ENCODE measurements at places on chromosomes 1 and 21.

GRCh38 chr1:230322421-230322756, 103.7 kb downstream of the PGBD5 start:
- no peak overlapping the region for H3K27ac ChIP-seq
- no peak overlapping the region for H3K4me3 ChIP-seq
- no peaks in the 10 kb centered on the region for H3K27me3 ChIP-seq
- H3K4me1 ChIP-seq, result no peaks in the 10 kb centered on the region

- H3K27me3 ChIP-seq, result no peaks in the 10 kb centered on the region
- no peak for DNase-seq
- H3K4me1 ChIP-seq, result peaks cover 23% of the 10 kb centered on the region
- H3K27ac ChIP-seq, result no peak overlapping the region
Observed at GRCh38 chr21:45839274-45839673, 142.3 kb upstream of the COL6A1 start.

- H3K4me1 ChIP-seq, result peaks cover 19% of the 10 kb centered on the region
- H3K36me3 ChIP-seq, result peaks cover 11% of the 10 kb centered on the region
- no peaks in the 10 kb centered on the region for H3K27me3 ChIP-seq
- no peak overlapping the region for H3K4me3 ChIP-seq
Observed at GRCh38 chr21:31143036-31143435, 104.8 kb upstream of the KRTAP19-8 start.

DNA sequence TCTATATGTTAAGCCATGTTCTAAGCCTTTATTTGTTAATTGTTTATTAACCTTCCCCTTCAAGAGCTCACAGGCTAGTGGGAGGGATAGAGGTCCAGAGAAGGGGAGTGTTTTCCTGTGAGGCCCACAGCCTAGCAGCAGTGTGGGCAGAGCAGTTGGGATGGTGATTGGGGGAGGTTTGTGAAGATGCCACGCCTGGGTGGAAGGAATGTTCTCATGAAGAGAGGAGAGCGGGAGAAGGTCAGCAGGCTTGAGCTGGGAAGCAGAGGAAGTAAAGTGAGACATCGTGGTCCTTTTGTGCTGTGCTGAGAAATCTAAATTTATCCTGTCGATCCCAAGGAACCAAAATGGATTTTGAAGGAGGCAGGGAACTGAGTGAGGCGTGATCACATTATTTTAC, 42.6 kb downstream of the TRAPPC10 start:
- no peak overlapping the region for H3K4me3 ChIP-seq
- peak overlapping the region; percentile 41 for H3K27ac ChIP-seq

- no peak for DNase-seq
- H3K4me1 ChIP-seq, result no peaks in the 10 kb centered on the region
Observed at GRCh38 chr1:63877021-63877767, 103.4 kb downstream of the ROR1 start.

GRCh38 chr21:33541105-33541711, 709 bp downstream of the GART start:
- H3K27me3 ChIP-seq, result no peaks in the 10 kb centered on the region
- DNase-seq, result no peak
- H3K36me3 ChIP-seq, result peaks cover 7% of the 10 kb centered on the region
- peak overlapping the region; percentile 98 for H3K4me3 ChIP-seq
- peak overlapping the region; percentile 100 for H3K27ac ChIP-seq
- H3K4me1 ChIP-seq, result peaks cover 7% of the 10 kb centered on the region

DNA sequence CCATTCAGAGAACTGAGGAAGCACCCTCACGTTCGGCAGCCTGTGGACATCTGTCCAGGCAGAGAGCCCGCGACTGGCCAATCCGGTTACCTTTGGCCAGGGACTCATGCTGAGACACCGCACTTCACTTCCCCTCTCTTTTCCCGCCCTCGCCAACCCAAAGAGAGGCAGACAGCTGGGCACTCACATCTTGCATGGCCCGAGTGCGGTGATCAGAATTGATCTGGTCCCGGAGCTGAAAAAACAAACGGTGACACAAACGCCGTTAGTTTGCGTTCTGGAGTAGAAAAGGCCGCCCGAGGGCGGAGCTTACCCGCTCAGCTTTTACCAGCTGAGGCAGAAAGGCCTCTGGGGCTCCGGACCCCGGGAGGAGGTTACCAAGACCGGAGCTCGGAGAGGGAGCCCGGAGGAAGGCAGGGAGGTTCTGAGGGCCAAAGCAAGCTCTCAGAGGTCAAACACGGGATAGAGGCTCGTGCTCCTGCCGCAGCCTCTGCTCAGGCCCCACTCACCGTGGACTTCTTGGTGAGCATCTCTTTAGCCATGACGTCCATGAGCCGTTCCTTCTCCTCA, 376 bp downstream of the SF3A3 start:
- no peak for DNase-seq
- peaks cover 13% of the 10 kb centered on the region for H3K4me1 ChIP-seq

GRCh38 chr1:91537281-91537986, 36.8 kb downstream of the CDC7 start:
- H3K4me1 ChIP-seq, result no peaks in the 10 kb centered on the region
- H3K27ac ChIP-seq, result no peak overlapping the region
- no peaks in the 10 kb centered on the region for H3K36me3 ChIP-seq
- no peak for DNase-seq
- no peaks in the 10 kb centered on the region for H3K27me3 ChIP-seq
- no peak overlapping the region for H3K4me3 ChIP-seq

GRCh38 chr1:155012026-155012546, 9.5 kb downstream of the ZBTB7B start:
- H3K4me3 ChIP-seq, result no peak overlapping the region
- H3K4me1 ChIP-seq, result peaks cover 50% of the 10 kb centered on the region
- peaks cover 41% of the 10 kb centered on the region for H3K36me3 ChIP-seq
- H3K27me3 ChIP-seq, result no peaks in the 10 kb centered on the region

GRCh38 chr1:109214695-109215623, 1.2 kb downstream of the SARS1 start:
- H3K27me3 ChIP-seq, result no peaks in the 10 kb centered on the region
- no peak for DNase-seq
- peak overlapping the region; percentile 84 for H3K4me3 ChIP-seq

DNA sequence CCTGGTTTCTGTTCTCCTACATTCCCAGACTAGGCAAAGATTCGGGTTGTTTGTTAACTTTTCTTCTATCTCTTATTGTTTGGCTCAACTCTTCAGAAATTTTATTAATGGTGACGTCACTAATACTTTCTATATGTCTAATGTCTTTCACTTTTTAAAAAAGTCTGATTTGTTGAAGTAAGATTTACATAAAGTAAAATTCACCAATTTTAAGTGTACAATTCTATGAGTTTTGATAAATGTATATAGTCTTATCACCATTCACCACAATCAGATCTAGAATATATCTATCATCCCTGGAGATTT, 27.8 kb downstream of the EXTL2 start:
- no peaks in the 10 kb centered on the region for H3K36me3 ChIP-seq
- no peak overlapping the region for H3K27ac ChIP-seq
- DNase-seq, result no peak
- H3K4me3 ChIP-seq, result no peak overlapping the region

DNA sequence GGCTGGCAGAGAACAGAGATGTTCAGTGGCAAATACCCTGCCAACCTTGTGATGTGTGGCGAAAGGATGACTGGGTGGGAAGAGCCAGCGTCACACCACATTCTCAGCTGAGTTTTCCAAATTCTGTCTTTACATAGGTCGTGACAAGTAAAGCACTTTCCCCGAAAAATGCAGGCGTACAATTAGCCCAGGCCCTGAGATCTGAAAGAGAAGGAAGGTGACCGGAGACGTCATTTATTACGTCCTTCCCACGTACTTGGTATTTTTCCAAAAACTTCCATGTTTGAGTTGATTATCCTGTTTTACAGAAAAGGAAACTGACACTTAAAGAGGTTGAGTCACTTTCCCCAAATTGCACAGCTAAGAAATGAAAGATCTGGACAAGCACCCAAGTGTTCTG, 413.3 kb downstream of the PRDM2 start:
- no peaks in the 10 kb centered on the region for H3K27me3 ChIP-seq
- no peak for DNase-seq
- no peak overlapping the region for H3K4me3 ChIP-seq

DNA sequence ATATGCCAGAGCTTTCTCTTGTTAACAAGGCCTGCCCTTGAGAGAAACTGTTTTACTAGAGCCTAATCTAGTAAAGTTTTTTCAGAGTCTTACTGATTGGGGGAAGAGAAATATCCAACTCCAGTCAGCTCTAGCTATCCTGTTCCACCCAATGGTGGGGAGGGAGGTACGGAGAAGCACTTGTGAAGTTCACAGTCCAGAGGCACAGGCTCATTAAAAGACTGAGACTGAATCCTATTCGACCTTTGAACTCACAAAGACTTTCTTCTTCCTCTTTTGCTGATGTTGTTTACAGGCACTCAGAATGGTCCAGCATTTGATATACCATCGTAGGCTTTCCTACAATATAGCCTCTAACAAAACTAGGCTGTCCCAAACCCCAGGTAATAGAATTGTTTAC, 15.5 kb upstream of the SFT2D2 start:
- H3K36me3 ChIP-seq, result no peaks in the 10 kb centered on the region
- no peaks in the 10 kb centered on the region for H3K4me1 ChIP-seq
- H3K27ac ChIP-seq, result no peak overlapping the region
- H3K4me3 ChIP-seq, result no peak overlapping the region

DNA sequence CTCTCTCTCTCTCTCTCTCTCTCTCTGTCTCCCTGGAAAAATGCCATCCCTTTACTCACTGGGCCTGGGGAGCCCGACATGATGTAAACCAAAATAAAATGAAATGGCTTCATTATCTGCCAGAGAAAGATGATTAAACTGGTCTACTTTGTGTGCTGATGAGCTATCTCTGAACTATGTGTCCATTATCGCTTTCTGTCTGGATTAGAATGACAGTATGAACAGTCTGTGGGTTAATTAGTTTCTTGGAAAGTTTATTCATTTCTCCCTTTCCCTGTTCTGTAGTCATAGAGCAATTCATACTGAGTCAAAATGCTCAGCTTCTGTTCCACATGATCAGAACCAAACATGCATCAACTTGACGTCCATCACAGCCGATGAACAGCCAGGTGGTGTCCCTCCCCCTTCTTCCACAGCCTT, 72.4 kb upstream of the KCND3 start:
- no peak for DNase-seq
- no peak overlapping the region for H3K4me3 ChIP-seq
- peaks cover 7% of the 10 kb centered on the region for H3K4me1 ChIP-seq
- H3K27ac ChIP-seq, result no peak overlapping the region

GRCh38 chr21:44778499-44778911, 23.1 kb downstream of the UBE2G2 start:
- DNase-seq, result no peak
- H3K27ac ChIP-seq, result no peak overlapping the region
- H3K27me3 ChIP-seq, result no peaks in the 10 kb centered on the region
- H3K4me1 ChIP-seq, result peaks cover 5% of the 10 kb centered on the region

DNA sequence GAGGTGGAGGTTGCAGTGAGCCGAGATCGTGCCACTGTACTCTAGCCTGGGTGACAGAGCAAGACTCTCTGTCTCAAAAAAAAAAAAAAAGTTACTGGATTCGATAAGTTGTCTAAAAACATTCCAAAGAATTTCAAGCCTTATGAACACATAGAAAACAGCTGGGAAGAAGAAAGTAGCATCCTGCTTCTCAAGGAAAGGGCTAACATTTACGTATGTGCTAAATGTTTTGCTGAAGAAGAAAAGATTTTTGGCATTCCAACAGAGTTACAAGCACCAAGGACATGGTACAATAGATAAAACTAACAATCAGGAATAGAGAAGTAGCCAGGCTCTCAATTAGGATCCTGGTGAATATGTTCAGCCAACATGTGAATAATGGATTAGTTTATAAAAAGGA, 69.8 kb downstream of the HFM1 start:
- H3K4me1 ChIP-seq, result no peaks in the 10 kb centered on the region
- no peaks in the 10 kb centered on the region for H3K36me3 ChIP-seq
- H3K27ac ChIP-seq, result no peak overlapping the region
- DNase-seq, result no peak
- H3K27me3 ChIP-seq, result no peaks in the 10 kb centered on the region

DNA sequence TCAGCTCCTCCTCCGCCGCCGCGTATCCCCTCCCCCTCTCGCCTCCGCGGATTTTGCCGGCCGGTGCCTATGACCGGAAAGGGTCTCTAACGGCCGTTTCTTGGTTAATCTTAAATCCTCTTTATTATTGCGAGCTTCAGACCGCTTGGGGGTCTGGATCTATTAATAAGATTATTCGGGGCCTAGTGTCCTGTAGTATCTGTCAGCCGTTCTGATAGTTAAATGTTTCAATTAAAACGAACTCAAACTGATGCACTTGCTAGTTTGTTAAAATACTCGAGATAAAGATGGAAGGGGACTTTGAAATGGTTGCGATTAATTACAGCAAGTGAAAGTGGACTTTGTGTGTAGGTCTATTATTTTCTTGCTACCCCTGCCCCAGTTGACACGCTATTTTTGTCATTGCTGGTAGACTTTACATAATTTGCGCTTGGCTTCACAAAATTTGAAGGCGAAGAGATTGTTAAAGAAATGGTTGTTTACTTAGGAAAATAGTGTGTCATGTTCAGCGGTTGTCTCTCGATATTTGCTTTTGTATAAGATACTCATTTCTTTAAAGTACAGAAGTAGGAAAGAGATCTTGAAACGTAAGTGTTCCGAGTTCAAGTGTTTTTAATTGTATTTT, 779 bp downstream of the SON start:
- peak overlapping the region; percentile 100 for H3K27ac ChIP-seq
- H3K36me3 ChIP-seq, result peaks cover 11% of the 10 kb centered on the region
- no peaks in the 10 kb centered on the region for H3K27me3 ChIP-seq
- peak overlapping the region; percentile 98 for H3K4me3 ChIP-seq
- peaks cover 7% of the 10 kb centered on the region for H3K4me1 ChIP-seq
- no peak for DNase-seq

DNA sequence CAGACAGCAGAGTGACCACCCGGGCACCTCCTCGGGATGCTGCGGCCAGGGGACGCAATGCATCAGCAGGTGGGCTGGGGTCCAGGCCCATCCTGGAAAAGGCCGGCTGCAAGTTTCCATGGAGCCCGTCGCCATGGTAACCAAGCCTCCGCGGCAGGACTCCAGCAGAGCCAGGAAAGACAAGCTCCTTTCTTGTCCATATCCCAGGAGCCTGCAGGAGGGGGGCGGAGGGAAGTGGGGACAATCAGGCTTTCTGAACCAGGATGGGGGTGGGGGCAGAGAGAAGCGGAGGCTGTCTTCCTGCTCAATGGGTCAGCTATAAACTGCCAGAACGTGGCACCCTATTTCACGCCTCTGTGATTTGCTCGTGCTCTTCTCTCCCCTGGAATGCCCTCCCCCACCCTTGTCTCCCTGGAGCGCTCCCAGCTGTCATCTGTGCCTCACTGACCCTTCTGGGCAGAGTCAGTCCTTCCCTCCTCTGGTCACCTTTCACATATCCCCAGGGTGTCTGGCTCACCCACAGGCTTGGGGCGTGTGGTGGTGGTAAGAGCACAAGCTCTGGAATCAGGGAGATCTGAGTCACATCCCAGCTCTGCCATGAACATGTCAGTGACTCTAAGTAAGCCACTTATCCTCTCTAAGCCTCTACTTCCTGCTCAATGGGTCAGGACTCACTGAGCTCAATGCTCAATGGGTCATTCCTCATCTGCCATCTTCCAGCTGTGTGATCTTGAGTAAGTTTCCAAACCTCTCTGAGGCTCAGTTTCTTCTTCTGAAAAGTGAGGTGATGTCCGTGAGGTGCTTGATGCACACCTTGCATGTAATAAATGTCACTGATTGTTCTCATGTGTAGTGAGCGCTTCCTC, 58.9 kb upstream of the LAPTM5 start:
- no peaks in the 10 kb centered on the region for H3K36me3 ChIP-seq
- DNase-seq, result peak; percentile 92
- no peak overlapping the region for H3K4me3 ChIP-seq
- no peaks in the 10 kb centered on the region for H3K27me3 ChIP-seq
- peaks cover 62% of the 10 kb centered on the region for H3K4me1 ChIP-seq

- H3K4me1 ChIP-seq, result peaks cover 2% of the 10 kb centered on the region
- no peak overlapping the region for H3K27ac ChIP-seq
- no peaks in the 10 kb centered on the region for H3K27me3 ChIP-seq
- peaks cover 23% of the 10 kb centered on the region for H3K36me3 ChIP-seq
- H3K4me3 ChIP-seq, result no peak overlapping the region
Observed at GRCh38 chr1:64834734-64835133, 89.9 kb downstream of the RAVER2 start.

All from spinal cord (tissue), 10 donors.